Gastroesophageal sphincter (tissue), 4 donors: ENCODE measurements at places on chromosomes 3 and 15.

DNA sequence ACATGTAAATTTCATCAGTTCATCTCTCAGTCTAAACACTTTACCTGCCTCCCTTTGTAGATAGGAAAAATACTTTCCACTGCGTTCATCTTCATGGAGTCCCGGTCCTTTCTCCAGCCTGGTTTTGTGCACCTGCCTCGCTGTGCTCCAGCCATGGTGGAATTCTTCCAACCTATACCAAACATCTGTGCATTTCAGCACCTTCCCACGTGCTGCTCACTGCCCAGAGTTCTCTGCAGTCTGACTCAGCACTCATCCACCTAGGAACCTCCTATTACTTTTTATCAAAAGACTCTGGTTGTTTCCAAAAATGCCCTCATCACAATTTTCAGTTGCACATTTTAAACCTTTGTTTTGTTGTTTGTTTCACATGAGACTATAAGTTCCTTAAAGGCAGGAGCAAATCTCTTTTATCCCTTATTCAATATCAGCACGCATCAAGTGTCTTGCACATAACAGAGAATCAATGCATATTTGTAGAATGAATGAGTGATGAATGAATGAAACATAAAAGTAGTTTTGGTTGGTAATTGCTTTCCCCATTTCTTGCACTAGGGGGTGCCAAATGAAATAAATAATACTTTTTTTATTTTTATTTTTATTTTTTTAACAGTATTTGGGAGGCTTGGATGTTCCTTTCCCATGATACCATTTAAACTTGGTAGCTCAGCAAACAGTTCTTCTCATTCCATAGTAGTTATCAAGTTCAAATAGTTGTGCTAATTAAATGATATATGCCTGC, 30.2 kb upstream of the ADAMTS9 start:
- ATAC-seq: no peak

DNA sequence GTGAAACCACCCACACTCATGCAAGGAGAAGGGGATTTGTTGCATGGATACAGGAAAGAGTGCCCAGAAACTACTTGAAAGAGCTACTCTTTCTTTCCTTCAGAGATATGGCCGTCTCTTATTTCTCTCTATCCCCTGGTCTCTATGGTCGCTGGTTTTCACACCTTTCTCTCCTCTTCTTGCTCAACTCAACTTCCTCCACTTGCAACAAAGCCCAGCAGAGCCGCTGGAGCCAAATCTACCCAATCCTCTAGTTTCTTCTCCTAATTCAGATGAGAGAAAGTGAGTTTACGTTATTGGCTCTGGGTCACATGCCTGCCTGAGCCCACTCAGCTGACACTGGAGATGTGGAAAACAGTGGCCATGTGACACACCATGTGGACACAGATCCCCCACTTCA, 215.2 kb downstream of the OSBPL10 start:
- no peak for ATAC-seq

DNA sequence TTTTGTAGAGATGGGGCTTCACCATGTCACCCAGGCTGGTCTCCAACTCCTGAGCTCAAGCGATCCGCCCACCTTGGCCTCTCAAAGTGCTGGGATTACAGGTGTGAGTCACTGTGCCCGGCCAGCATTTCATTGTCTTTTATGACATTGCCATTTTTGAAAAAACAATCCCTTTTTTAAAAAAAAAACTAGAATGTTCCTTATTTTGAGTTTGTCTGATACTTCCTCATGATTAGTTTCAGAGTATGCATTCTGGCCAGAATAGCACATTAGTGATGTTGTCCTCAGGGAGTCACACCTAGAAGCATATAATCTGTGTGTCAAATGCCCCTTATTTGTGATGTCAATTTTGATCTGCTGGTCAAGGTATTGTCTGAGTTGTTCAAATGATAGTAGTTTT, 21.2 kb upstream of the NMD3 start:
- no peak for ATAC-seq

DNA sequence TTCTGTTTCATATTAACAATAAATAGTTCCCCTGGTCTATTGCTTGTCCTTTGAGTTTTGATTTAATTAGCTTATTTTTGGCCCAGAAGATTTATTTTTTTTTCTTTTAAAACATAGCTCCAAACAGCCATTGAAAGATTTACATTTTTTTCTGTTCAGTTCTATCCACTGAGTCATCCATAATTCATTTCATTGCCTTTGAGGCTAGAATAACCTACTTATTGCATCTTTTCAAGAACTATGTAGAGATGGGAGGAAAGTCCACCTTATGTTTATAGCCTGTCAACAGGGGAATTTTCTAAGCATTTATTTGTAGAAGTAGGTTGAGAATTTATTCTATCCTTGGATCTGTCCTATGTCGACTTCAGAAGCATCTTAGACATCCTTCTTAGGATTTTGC, 53.4 kb upstream of the CHD2 start:
- ATAC-seq: no peak

DNA sequence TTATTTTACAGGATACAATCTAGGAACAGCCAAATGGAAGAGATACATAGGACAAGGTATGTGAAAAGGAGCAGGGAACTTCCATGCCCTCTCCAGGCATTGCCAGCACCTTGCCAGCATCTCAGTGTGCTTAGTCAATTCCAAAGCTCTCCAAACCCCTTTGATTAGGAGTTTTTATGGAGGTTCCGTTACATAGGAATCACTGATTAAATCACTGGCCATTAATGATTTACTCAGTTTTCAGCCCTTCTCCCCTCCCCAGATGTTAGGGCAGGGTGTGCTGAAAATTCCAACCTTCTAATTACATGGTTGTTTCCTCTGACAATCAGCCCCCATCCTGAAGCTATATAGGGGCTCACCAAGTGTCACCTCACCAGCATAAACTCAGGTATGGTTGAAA, 11.5 kb downstream of the MYLK start:
- no peak for ATAC-seq

DNA sequence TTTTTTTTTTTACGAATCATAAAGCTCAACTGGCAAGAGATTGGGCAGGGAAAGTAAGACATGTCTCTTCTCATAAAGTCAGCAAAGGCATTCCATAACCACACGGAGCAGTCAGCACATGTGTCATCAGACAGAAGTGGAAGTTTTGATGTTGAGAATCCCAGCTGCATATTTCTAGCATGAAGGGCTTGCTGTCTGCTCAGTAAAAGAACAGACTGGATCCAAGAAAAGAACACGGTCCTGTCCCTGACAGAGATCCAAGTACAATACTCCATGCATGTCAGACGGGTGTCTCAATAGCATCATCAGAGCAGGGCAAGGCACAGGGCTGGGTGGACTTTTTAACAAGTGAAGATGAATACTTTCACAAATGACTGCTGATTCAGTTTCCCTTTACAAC, 38.2 kb downstream of the ABI3BP start:
- peak; percentile 97 for ATAC-seq

GRCh38 chr15:80599359-80599758, 95.8 kb upstream of the ABHD17C start:
- ATAC-seq: no peak

DNA sequence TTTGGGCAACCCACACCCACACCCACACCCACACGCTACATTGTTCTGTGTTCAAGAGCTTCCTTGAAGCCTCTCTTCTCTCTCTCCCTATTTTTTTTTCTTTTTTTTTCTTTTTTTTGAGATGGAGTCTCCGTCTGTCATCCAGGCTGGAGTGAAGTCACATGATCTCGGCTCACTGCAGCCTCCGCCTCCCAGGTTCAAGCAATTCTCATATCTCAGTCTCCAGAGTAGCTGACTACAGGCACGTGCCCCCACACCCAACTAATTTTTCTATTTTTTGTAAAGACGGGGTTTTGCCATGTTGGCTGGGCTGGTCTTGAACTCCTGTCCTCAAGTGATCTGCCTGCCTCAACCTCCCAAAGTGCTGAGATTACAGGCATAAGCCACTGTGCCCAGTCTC, 271.1 kb downstream of the SHQ1 start:
- no peak for ATAC-seq

- no peak for ATAC-seq
Observed at GRCh38 chr3:31106912-31107311, 212.5 kb upstream of the GADL1 start.

- peak; percentile 78 for ATAC-seq
Observed at GRCh38 chr15:93479715-93480114, 390.7 kb upstream of the RGMA start.

- ATAC-seq: peak; percentile 13
Observed at GRCh38 chr15:64122936-64123351, 27.2 kb downstream of the SNX1 start.

GRCh38 chr3:122088531-122088930, 33.4 kb downstream of the CD86 start:
- ATAC-seq: no peak

DNA sequence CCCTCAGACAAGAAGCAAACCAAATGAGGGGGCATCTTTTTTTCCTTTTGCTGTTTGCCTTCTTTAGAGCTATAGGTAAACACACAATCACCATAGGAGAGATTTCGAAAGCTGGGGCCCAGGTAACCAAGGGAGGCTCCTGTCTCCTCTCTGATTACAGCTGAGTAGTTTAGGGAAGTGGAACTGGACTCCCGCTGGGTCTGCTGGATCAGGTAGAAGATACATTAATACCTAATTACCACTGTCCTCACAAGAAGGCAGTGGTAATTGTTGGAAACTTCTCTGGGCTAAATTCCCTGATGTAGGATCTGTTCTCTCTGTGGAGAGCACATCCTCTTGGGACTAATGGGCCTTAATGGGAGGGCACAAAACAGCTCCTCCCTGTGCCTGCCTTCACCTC, 32.7 kb downstream of the HDC start:
- no peak for ATAC-seq

DNA sequence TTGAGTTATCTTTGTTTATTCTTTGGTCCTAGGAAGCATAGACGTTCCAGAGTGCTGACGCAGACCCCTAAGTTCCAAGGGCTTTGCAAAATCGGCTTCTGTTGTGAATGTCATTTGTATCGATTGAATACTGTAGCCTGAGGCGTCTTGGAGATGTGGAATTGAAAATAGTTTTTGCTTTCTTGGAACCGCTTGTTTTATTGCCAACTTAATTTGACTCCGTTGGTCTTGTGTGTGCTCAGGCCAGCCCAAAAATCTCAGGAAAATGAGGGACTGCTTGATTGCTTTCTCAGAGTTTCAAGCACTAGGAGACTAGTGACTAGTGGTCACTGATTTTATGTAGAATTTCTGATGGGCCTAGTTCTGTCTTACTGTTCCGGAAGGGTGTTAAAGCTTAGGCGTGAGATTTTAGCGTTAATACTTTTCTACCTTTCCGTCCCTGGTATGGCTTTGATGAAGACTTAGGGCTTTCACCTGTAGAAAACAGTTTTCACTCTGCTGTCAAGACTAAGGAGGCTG, 263 bp upstream of the UTS2B start:
- ATAC-seq: no peak

- peak; percentile 64 for ATAC-seq
Observed at GRCh38 chr3:129627350-129628168, 21.1 kb upstream of the PLXND1 start.

DNA sequence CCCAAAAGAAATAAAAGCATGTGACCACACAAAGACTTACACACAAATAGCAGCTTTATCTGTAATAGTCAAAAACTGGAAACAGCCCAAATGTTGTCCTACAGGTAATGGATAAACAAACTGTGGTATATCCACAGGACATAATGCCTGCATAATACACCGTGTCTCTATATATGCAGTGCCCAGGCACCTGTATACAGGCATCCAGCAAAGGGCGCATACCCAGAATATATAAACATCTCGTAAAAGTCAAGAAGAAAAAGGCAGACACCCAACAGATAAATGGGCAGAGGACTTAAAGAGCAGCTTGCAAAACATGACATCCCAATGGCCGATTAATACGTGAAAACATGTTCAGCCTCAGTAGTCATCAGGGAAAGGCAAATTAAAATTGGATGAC, 7.2 kb downstream of the OSBPL10 start:
- no peak for ATAC-seq

GRCh38 chr3:195104340-195104739, 166.6 kb downstream of the XXYLT1 start:
- ATAC-seq: no peak

- no peak for ATAC-seq
Observed at GRCh38 chr3:17110660-17111396, 226.1 kb downstream of the PLCL2 start.

- no peak for ATAC-seq
Observed at GRCh38 chr15:31806106-31806505, 224.2 kb upstream of the CHRNA7 start.

GRCh38 chr15:33179874-33180273, 14.6 kb downstream of the FMN1 start:
- no peak for ATAC-seq

- ATAC-seq: no peak
Observed at GRCh38 chr3:155317211-155317610, 23.7 kb upstream of the STRIT1 start.

DNA sequence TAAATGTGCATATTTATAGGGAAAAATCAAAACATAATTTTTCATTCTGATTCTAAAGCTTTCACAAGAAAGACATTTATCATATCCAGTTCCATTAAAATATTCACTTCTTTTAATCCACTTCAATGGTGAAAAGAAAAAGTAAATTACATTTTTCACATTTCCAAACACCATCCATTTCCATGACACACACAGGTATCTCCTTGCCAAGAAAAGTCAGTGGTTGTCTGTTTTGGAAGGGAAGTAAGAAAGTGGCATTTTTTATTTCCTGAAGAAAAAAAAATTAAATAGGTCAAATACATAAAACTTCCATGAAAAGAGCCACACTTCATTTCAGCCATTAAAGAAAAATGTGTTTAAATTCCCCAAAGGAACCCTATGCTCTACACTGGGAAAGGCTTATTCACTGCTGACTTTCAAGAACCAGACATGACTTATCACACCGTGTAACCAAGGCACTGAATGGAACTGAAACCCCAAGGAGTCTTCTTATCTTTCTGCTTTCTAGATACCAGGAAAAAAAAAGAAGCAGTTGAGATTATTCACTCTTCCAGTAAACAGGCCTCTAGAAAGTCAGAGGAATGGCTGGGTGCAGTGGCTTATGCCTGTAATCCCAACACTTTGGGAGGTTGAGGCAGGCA, 44.5 kb downstream of the OSBPL10 start:
- ATAC-seq: no peak

GRCh38 chr3:63523100-63523499, 129.4 kb upstream of the SNTN start:
- ATAC-seq: no peak

DNA sequence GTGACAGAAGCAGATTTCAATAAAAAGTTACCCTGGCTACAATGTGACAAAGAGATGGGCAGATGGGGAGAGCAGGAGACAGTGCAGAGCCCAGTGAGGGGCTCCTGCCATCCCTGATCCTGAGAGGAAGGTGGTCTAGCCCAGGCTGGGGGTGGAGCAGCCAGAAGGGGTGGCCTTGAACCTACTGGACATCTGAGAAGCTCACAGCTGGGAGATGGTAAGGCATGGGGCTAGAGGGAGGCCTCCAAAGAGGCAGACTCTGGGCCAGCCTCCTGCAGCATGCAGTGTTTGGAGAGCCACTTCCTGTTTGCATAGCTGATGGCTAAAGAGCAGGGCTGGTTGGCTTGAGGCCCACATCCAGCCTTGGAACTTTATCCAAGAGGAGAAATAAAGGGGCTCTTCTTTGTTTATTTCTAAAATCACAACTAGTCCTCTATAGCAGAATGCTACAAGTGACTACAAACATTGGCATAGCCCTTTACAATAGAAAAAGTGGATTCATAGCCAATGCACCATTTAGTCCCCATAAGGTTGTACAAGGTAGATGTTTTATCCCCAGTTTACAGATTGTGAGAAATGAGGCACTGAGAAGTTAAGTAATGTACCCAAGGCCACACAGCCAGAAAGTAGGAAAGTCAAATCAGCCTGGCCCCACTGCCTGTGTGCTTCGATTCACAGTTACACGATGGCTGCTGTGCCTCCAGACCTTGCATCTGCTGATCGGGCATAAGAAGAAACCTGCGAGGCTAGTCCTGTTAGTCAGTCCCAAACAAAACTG, 4.6 kb downstream of the EFCC1 start:
- ATAC-seq: no peak
